ENCODE measurements at places on chromosomes 7 and 10.
A peak's percentile ranks its signal among the peaks of the same experiment; 100 is the strongest.

- no peak for DNase-seq
These were observed 38.9 kb upstream of the KAT6B start for GRCh38 chr10:74787457-74787856.

GRCh38 chr7:83413831-83414230, 235.1 kb downstream of the SEMA3E start:
- DNase-seq: peak; percentile 58

DNA sequence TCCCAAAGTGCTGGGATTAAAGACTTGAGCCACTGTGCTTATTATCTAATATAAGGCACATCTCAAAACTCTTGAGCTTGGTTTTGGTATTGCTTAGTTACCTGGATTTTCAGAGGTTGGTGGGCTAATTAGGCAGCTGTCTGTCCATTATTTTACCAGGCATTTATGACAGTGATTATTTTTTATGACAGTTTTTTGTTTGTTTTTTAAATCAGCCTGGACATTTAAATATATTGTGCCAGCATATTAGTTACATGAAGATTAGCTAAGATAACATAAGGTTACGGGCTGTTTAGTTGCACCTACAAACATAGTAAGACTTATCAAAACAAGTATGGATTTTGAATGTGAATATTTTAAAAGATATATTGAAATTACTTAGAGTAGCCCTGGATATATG, 2.6 kb upstream of the ZRANB1 start:
- no peak for DNase-seq

GRCh38 chr10:95909561-95909960, 1.8 kb downstream of the CC2D2B start:
- no peak for DNase-seq

GRCh38 chr7:24732646-24733413, 24.4 kb downstream of the GSDME start:
- no peak for DNase-seq

- DNase-seq: no peak
These were observed 7.1 kb downstream of the CPVL start for GRCh38 chr7:29139191-29139590.

- no peak for DNase-seq
These were observed 58.0 kb upstream of the IL6 start for GRCh38 chr7:22668971-22669401.

DNA sequence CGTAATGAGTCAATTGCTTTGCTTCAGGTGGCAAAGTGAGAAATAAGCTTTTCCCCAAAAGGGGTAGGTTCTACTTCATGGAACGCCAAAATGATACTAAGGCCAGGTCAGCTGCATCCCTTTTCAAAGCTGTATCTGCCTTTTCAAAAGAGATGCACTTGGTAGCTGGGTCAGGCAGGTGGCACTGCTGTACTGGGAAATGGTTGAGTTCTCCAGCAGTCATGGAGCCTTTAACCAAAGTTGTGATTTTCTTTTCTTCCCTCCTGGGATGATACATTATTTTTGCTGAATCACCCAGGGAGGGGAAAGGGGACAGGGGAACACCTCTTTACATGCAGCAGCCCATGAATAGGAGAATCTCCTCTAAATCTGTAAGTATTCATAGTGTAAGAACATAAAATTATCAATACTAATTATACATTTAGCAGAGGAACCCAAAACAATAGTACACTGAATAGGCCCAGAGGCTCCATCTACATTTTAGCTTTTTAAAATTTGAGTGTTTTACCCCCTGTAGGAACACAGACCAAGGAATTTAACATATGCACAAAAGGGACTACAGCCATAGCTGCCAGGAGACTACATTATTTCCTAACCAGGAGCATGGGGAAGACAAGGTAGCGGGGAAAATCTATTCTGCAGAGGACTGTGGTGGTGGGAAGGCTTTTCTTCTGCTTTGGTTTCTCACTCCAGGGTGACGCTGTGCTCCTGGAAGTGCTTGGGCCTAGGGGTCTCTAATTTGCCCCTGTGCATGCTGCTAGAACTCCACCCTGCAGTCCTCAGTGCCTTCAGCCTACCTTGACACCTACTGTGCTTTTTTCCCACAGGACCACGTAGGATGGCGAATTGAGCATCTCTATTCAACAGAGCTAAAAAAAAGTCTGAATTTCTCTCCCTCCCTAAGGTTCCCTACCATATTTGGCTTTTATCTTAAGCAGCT, 6.4 kb upstream of the GPR22 start:
- DNase-seq: no peak

GRCh38 chr7:139370301-139370942, 10.7 kb downstream of the LUC7L2 start:
- no peak for DNase-seq

DNA sequence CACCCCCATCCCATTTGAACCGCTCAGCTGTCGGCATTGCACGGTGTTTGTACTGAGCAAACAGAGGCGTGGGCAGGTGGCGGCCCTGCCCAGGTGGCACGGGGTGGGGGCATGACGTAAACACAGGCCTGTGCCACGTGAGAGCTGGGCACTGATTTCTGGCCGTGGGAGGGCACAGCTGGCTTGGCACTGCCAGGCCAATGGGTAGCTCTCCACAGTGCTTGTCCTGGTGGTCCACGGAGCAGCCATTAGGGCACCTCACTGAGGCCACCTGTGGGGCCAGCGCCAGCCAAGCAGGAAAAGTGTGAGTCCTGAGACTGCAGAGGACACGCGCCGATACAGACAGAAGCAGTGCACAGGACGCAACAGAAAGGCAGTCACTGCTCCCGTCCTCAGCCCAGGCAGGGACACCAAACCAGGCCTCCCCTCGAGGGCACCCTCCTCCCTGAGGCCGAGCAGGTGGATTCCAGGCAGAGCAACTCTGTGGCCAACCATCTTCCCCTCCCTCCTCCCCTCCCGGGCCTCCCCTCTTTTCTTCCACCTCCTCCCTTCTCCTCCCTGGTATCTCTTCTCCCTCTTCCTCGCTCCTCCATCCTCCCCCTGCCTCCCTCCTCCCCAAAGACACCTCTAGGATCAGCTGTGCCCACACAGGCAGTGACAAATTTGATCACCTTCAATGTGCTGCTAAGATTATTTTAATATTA, 258.7 kb downstream of the ELFN1 start:
- DNase-seq: no peak
